Activated CD4-positive, alpha-beta T cell treated with anti-CD3 and anti-CD28 coated beads, Interleukin-2, amount 10 ng/mL, durations not matched to agents 24 days and 14 days (primary cell): ENCODE measurements at places on chromosomes 12 and 14. TPM values are rescaled to one million over a fixed set of nuclear protein-coding genes. Genes with fewer than 3 reads are reported as not detected.

Gene KRT6A
- not detected in 2 replicates for total RNA-seq

Gene BORCS5
- total RNA-seq: 34.0 and 37.0 TPM in 2 replicates

Gene SLC5A8
- total RNA-seq: not detected in 2 replicates

Gene CPNE6
- not detected in 2 replicates for total RNA-seq

Gene IL22
- 2.4 and 3.1 TPM in 2 replicates for total RNA-seq
